ENCODE measurements at places on chromosomes 16 and 17.
A peak's percentile ranks its signal among the peaks of the same experiment; 100 is the strongest.

DNA sequence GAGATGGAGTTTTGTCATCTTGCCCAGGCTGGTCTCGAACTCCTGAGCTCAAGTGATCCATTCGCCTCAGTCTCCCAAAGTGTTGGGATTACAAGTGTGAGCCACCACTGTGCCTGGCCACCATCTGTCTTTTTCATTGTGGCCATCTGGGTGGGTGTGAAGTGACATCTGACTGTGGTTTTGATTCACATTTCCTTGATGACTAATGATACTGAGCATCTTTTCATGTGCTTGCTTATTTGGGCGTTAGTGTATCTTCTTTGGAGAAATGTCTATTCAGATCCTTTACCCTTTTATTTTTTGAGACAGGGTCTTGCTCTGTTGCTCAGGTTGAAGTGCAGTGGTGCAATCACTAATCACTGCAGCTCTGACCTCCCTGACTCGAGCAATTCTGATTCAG is 53.9 kb upstream of the ERN1 start:
- peak; percentile 43 for DNase-seq

DNA sequence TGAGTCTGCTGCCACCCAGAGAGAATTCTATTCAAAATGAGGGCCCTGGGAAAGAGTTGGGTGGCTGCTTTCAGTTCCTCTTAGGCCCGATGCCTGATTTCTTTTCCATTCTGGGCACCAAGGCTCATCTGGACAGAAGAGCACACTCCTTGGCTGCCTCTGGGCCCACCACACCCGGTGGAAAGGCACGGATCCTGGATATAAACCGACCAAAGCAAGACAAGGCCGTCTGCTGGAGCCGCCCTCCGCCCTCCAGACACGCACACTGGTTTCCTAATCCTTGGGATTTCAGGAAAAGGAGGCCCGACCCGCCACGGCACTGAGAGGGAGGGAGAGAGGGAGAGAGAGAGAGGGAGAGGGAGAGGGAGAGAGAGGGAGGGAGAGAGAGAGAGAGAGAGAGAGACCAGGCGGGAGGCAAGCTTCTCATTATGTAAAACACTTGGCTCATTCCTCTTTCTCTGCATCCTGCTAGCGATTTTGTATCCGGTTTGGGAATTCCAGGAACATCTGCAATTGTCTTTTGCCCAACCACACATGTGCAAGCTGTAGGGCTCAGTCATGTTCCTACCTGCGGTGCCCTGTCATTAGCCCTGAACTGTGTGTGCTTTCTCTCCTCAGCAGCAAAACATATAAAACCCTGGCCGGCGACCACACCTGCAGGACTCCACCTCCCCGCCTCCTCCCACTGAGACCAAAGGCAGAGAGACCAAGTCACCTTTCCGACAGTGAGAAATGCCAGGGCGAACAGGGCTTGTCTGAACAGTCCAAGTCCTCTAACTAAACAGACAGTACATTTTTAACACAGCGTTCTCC is 347.2 kb downstream of the SOX9 start:
- peak; percentile 43 for DNase-seq

DNA sequence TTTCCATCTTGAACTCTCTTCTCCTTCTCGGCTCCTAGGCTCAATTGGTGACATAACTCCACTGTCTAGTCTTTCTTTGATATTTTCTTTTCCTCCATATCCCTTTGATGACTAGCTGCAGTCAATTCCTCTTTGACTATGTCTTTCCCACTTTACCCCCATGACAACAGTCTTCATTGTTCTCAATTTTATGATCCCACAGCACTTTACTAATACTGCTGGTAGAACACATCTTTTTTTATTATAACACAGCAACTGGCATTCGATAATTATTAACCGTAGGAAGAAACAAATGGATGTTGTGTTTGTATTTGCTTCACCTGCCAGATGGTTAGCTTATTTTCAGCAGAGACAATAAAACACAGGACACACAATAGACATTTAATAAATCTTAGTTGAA is 1.3 kb downstream of the KRTAP3-3 start:
- no peak for DNase-seq

GRCh38 chr17:50905460-50905803 is 39.3 kb upstream of the TOB1 start:
- DNase-seq: peak; percentile 98

DNA sequence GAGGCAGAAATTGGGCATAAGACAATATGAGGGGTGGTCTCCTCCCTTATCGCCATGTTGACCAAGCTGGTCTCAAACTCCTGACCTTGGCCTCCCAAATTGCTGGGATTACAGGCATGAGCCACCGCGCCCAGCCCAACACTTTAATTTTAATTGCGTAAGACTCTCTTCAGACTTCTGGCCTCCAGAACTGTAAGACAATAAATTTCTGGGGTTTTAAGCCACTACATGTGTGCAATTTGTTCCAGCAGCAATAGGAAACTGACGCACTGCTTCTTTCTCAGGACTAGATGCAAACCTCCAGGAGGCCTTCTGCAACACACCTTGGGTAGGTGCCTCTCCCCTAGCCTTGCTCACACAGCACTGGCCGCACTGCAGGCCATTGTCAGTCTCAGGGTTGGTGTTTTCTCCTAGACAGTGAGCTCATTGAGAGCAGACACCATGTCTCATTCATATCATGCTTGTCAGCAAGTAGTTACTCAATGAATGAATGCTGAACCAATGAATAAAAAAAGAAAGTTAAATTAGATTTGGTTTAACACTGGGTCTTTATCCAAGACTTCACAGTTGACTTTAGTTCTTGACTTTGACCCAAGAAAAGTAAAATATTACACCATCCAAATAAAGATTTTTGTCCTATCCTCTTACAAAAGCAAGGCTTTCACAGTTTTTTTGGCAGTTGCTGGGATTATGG is 5.5 kb upstream of the ACSF2 start:
- DNase-seq: no peak

DNA sequence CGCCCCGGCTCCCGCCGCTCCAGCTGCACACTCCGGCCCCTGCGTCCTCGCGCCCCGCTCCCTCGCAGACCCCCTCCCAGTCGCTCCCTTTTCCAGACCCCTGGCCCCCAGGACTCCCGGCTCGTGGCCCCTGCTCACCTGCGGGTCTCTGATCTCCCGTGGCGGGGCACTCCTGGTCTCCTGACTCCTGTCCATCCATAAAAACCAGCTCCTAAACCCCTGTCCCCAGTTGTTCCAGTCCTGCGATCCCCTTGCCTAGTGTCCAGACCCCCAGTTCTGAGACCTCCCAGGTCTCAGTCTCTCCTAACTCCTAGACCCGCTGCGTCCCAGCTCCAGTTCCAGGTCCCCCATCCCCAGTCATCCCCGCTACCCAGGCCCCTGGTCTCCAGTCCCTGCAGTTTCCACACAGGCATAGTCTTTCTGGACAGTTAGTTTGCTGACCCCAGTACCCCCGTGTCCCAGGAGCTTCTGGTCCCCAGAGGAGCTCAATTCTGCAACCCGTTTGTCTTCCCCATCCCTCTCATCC is 379 bp downstream of the SNX29 start:
- DNase-seq: no peak

DNA sequence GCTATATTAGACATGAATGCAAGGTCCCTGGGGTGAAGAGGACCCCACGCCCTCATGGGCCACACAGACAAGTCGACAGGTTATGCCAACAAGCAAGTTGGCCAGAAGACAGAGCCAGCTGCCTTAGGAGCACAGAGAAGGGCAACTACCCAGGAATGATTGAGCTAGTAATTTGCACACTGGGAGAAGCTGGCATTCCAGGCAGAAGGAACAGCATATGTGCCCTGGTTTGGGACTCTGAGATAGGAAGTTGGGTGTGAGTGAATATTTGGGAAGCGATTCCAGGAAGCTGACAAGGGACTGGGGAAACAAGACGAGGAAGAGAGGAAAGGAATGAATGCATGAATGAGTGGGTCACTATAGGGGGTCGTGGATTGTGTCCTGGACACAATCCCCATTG is 203.7 kb upstream of the CDH5 start:
- DNase-seq: no peak

DNA sequence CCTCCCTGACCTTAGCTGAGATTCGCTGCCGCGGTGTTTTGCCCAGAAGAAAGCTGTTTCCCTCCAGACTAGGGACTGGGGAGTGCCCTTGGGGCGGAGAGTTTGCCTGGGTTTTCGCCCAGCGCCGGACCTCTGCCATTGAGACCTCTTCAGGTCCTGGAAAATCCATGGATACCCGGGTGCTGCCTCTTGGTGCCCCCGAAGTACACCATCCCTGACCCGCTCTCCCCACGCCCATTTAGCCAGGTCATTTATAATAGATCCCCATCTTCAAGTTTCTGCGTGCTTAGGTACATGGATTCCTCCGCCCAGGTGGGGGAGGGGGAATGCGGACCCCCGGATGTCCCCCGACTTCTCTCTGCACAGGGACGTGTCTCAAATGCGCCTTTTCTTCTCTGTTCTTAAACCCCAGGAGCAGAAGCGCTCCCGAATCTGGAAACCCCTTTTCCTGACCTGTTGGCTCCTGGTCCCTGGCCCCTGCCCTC is 15.0 kb upstream of the CBX8 start:
- DNase-seq: peak; percentile 82

GRCh38 chr17:3557768-3558583 is at the start of gene TRPV3:
Gene TRPV3, minus strand, starts transcription at chr17:3557812. Its CDS starts 2,962 bp downstream, at chr17:3554850.
- DNase-seq: no peak

- DNase-seq: no peak
Observed at GRCh38 chr16:57341441-57342303, 16.9 kb upstream of the CCL22 start.

DNA sequence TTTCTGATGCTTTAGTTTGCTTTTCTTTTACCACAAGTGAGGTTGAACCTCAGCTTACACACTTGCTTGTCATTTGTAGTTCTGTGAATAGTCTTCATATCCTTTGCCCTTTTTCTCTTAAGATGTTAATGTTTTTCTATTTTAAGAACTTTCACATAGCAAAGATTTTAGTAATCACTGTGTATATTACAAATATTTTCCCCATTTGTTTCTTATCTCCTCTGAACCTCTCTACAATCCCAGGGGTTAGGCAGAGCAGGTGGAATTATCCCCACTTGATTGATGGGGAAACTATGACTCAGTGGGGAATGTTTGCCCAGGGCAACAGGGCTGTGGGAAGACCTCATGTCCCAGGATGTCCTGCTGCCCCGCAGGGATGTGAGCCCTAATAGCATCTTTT is 11.7 kb upstream of the MYH3 start:
- DNase-seq: no peak
